ENCODE measurements at places on chromosomes 2 and 18. TPM values are rescaled to one million over a fixed set of nuclear protein-coding genes. Genes with fewer than 3 reads are reported as not detected.

Gene MERTK
- 0.19 TPM for total RNA-seq

- no peak within 1 kb of the TSS for H3K27ac ChIP-seq
- no peak for DNase-seq
- H3K4me3 ChIP-seq = no peak within 1 kb of the TSS
- no peaks in the 10 kb centered on the region for H3K36me3 ChIP-seq
- H3K4me1 ChIP-seq = peaks cover 20% of the 10 kb centered on the region
- peaks cover 27% of the 10 kb centered on the region for H3K27me3 ChIP-seq
Measured at GRCh38 chr2:237859533-237860272, at the start of gene RAMP1. RAMP1 (plus strand) TSS chr2:237859623; CDS start chr2:237859676, 53 bp downstream.

GRCh38 chr18:13107074-13107473 lies 111.5 kb upstream of the LDLRAD4 start:
- DNase-seq = no peak
- no peaks in the 10 kb centered on the region for H3K4me1 ChIP-seq
- H3K27ac ChIP-seq = no peak overlapping the region
- H3K36me3 ChIP-seq = peaks cover 66% of the 10 kb centered on the region
- no peaks in the 10 kb centered on the region for H3K27me3 ChIP-seq

- no peaks in the 10 kb centered on the region for H3K36me3 ChIP-seq
- H3K4me3 ChIP-seq = no peak overlapping the region
- H3K27ac ChIP-seq = no peak overlapping the region
Measured at GRCh38 chr2:179022685-179023084, 27.3 kb downstream of the CCDC141 start.

DNA sequence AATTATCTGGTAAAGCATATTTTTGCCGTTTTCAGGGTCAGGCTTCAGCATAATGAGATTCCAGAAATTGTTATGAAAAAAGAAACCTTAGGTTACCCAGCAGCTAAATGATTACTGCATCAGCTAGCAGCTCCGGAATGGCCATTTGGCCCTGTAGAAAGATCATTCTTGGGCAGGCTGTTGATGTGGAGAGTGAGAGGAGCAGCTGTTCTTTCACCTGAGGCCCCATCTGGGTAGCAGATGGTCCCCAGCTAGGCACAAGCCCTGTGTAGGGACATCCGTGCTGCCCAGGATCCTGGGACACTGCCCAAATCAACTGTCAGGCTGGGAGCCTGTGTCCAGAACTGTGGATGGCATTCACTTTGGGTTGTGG lies 61.8 kb downstream of the NEDD4L start:
- H3K4me3 ChIP-seq = no peak overlapping the region
- H3K4me1 ChIP-seq = no peaks in the 10 kb centered on the region
- DNase-seq = no peak
- H3K27me3 ChIP-seq = no peaks in the 10 kb centered on the region
- H3K36me3 ChIP-seq = no peaks in the 10 kb centered on the region

All from CD4-positive, alpha-beta T cell (primary cell).